ENCODE measurements at places on chromosomes 2 and 18.

DNA sequence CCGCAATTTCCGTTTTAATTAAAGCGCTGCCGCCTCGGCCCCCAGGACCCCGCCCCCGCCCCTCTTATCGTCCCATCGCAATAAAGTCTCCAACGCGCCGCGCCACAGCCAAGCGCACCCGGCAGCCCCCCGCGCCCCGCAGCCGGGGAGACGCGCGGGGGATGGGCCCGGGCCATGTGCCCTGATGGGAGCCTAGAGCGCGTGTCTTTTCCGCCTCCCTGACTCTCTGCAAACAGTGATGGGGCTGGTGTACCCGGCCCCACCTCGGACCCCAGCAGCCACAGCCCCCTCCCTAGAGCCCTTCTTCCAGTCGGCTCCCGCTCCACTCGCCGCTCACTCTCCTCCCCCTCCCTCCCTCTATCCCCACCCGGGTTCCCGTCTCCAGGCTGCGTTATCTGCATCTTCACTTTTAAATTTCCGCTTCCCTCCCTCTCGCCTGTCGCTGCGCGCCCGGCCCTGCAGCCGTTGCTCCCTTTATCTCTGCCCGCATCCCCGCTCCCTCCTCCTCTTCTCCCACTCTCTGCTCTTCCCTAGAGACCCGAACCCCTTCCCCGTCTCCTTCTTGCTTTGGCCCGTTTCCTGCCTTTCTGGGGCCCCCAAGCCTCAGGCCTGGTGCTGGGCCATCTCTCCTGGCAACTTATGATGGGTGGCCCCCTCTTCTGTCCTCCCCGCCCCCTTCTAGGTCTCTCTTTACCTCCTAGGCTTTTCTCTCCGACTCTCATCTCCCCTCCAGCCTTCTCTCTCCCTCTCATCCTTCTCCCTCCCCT lies 524 bp upstream of the FEV start:
- DNase-seq: no peak

GRCh38 chr2:74281141-74281975 lies 61.9 kb downstream of the SLC4A5 start:
- DNase-seq: no peak

- DNase-seq: no peak
Measured at GRCh38 chr2:7595206-7595605, 678.0 kb downstream of the RNF144A start.

GRCh38 chr2:57602733-57603132 lies 443.9 kb upstream of the VRK2 start:
- DNase-seq: no peak

- no peak for DNase-seq
Measured at GRCh38 chr2:3159782-3160545, 217.7 kb downstream of the EIPR1 start.

Data from ELR (cell line).